ENCODE measurements at places on chromosomes 11 and 22.

GRCh38 chr22:35312198-35313059, 12.7 kb downstream of the TOM1 start:
- no peak for DNase-seq

DNA sequence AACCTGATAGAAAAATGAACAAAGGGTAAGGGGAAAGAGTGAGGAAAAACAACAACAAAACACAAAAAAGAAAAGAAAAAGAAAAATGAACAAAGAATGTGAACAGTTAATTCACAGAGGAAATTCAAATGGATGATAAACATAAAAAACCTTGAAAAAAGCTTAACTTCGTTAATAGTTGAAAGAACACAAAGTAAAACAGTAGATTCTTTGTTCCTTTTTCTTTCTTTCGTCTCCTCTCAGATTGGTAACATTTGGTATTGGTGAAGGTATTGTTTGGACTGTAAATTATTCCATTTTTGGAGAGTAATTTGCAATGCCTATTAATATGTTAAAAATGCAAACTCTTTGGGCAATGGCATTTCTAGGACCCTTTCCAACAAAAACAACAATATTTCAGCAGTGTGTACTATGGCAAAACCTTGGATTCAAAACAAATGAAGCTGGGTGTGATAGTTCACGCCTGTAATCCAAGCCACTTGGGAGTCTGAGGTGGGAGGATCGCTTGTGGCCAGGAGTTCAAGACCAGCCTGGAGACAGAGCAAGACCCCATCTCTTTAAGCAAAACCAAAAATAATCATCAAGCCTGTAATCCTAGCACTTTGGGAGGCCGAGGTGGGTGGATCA, 3.3 kb upstream of the BACE1 start:
- DNase-seq, result no peak

GRCh38 chr11:13726456-13726855, 58.0 kb downstream of the FAR1 start:
- no peak for DNase-seq

GRCh38 chr11:103988595-103988969, 47.9 kb upstream of the DDI1 start:
- DNase-seq, result no peak

DNA sequence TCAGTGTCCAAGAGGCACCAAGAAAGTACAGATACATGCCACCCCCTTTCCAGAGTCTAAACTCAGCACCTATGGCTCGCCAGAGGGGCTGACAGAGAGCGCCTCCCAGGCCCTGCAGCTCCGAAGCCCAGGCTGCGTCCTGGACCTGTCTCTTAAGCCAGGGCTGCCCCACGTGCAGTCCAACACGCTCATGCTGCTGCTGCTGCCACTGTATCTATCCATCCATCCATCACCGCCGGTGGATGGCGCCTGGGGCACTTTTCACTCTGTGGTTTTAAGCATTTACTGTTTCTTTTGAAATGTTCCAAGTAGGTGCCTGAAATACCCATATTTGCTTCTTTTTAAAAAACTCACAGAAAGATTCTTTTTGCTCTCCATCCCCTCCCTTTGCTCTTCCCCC, 41.8 kb downstream of the MACROD1 start:
- DNase-seq, result no peak

Measured in putamen (tissue), 1 donor.